SHP77 treated with DMSO at 0.1 percent for 48 hours (cell line): ENCODE measurements at places on chromosomes 2 and 18.

- DNase-seq: no peak
Measured at GRCh38 chr2:40751981-40752380, 300.1 kb upstream of the SLC8A1 start.

DNA sequence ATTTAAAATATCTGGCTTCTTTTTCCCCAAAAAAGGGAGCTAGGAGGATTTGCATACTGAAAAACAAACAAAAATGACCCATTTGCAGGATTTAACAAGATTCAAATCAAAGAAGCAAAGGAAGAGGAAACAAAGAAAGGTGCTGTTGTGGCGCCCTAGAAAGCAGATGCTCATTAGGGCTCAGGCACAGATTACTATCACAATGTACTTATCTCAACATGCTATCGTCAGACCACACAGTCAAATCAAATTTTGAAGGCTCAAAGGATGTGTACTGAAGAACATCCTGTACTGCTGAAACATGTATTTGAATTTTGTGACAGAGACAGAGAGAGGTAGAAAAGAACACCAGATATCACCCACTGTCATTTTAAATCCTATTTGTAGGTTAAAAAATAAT, 10.9 kb downstream of the RBMS1 start:
- DNase-seq: no peak

- no peak for DNase-seq
Measured at GRCh38 chr2:221876016-221876415, 303.9 kb upstream of the EPHA4 start.

DNA sequence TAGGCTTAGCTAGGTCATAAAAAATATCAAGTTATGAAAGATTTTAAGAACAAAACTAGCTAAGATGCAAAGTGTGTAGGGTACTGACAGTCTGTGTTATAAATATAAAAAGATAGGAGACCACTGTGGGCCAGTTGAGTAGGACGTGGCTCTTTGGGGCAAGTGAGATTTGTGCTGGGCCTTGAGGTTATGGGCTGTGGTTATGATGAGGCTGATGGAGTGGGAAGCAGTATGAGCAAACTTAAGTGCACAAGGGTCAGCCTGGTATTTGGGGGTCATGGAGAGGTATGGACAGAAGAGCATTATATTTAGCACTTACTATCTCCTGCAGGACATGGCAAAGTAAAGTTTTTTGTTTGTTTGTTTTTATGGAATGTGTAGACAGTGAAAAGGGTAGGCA, 70.1 kb downstream of the SETBP1 start:
- no peak for DNase-seq

- no peak for DNase-seq
Measured at GRCh38 chr2:172484706-172485105, 57.3 kb downstream of the ITGA6 start.

- peak; percentile 17 for DNase-seq
Measured at GRCh38 chr2:98476192-98476868, 31.7 kb downstream of the INPP4A start.

DNA sequence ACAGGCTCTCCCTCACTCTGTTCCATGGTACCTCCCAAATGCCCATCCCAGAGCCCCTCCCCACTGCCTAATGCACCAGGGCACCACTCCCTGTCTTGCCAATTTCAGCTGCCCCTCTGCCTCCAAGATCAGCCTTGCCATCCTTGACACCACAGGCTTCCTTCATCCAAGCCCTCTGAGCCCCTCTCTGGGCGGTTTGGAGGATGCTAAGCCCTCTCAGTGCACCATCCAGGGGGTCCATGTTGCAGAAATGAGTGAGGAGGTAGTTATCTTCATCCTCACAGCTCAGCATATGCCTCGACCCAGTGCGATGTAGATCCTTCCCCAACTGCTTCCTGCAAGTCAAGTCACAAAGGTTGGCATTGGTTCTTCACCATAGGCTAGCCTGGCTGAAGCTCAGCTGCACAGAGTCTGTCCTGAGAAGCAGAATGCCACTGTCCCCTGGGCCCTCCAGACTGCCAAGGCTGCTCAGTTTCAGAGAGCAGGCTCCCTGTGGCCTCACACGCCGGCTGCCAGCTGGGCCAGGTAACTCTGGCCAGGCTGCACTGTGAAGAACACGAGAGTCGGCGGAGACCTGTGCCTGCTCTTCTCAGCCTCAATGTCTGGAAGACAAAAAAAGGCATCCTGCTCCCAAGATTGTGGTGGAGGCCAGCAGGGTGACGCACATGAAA, 9.9 kb upstream of the MAP3K2 start:
- no peak for DNase-seq

DNA sequence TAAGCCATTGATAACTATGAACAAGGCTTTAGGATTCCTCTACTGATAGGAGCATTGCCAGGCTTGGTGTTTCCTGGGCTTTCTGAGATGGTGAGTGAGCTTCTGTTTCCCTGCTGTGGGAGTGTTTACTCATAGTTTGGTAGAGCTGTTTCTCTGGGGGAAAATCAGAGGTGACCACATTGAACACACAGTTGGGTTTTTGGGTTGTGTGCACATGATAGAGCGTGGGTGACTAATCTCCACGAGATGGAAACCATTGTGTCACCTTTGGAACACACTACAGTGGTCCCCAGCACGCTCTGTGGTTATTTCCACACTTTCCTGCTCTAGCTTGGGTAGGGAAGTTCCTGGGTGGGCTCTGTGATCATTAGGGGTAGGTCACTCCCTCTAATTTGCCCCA, 5.4 kb downstream of the IL1R1 start:
- no peak for DNase-seq

GRCh38 chr2:174495365-174496012, 8.7 kb upstream of the GPR155 start:
- no peak for DNase-seq

- DNase-seq: no peak
Measured at GRCh38 chr18:23538870-23539269, 35.6 kb downstream of the RMC1 start.

- no peak for DNase-seq
Measured at GRCh38 chr2:228103379-228103778, 78.1 kb downstream of the SPHKAP start.

DNA sequence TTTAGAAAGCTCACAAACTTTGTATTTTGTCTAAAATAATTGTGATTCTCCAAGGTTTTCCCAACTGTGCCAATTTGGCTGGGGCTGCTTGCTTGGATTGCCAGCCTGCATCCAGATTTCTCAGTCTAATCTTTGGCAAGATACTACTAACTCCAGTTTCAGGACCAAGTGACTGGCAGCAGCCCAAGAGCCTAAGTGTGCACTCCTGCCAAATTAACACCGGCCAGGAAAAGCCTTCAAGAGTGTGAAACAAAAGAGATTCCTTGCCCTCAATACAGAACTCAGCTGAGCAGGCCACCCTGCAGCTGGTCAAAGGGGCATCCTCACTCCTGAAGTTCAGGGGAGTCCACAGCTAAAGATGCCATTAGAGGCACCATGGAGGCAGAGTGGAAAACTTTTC, 589.0 kb upstream of the ACVR2A start:
- no peak for DNase-seq

DNA sequence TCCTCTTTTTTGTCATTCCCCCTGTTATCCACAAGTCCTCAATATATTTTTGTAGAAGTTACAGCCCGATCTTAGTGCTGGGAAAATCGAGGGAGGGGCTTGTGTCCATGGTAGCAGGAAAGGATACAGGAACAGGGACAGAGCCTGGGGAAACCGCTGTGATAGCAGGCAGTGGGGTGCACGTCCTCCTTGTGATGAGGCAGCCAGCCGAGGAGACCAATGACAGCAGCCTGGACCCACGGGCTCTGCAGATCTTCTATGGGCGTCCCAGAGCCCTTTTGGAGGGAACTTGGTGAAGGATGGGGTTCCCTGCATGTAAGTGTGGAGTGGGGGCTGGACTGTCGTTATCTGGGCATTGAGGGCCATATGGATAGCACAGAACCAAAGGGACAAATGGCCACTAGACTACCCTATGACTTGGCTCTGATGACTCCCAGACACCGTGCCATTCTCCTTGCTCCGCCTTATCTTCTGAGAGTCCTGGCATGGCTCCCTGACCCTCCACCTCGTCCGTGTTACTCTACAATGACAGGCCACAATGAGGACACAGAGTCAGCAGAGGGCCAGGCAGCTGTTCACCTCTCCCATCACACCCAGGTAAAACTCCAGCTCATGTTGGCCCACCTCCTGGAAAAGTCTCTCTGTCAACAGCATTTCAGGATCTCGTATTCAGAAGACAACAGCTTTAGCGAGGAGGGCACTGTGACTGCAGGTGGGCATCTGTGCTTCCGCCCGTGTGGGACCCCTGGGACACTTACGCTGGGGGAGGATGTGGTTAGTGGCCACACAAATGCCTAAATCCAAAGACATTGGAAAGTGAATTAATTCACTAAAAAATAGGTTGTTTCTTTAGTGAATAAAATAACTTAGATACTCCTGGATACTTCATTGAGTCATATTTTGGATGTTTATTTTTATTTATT, 100.1 kb downstream of the VAPA start:
- no peak for DNase-seq
